ENCODE measurements at places on chromosomes 2 and 18.

DNA sequence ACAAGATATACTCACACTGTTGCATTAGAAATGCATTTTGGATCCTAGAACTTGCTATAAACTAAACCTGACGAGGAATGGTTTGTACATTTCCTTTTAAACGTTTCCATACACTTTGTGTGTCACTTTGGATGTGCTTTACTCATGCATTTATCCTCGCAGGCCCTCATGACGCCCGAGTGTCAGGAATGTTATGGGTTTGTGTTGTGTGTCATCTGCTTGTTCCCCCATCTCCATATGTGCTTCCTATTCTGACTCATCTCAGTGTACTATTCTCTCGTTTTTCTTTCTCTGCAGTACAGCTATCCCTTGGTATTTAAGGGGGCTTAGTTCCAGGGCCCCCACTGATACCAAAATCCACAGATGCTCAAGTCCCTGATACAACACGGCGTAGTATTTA is 121.5 kb upstream of the RASGRP3 start:
- DNase-seq = no peak

DNA sequence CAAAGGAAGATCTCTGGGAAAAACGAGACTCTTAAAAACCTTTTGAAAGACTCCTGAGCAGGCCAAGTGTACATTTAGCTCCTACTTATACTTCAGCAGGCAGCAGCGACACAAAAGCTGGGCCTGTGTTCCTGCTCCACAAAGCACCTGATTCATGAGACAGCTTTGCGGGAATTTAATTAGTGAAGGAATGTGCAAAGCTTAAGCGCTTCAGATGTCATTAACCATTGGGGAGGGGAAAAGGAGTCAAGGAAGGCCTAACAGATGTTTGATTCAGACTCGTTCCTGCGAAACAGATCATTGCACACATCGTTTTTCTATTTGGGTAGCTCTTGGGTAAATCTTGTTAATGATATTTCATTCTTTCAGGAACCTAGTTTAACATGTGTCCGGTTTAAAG is 125.9 kb downstream of the MAIP1 start:
- DNase-seq = no peak

DNA sequence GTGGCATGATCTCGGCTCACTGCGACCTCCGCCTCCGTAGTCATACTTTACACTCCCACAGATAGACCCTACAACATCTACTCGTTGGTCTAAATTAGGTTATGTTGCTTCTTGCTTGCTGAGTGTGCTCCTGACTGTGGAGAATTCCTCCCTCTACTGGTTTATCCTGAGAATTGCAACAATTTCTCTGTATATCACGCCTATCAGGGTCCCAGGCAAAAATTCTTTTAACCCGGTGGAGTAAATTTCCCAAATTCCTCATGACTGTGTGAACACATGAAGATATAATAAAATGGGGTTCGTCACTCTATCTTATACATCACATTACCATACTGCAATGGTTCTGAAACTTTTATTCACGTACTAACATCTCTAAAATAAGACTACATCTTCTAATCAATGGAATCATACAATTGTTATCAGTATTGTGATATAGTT is 156.7 kb downstream of the EVA1A start:
- no peak for DNase-seq

DNA sequence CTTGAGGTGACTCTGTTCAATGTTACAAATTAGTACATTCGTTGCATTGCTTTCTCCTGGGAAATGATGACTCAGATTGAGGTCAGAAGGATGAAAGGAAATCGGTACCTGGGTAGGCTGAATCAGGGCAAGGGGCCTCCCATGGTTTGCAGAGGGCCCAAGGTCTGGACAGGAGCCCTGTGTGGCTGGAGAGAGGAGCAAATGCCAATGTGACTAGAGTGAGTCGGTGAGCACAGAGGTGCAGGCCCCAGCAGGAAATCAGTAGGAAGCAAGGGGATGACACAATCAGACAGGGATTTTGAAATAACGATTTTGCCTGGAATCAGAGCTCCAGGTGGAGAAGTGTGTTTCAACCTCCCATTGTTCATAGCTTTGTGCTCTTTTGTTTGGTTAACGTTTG is 118.9 kb downstream of the CCDC102B start:
- DNase-seq = no peak

GRCh38 chr2:64672708-64673107 is 19.0 kb upstream of the SERTAD2 start:
- no peak for DNase-seq

DNA sequence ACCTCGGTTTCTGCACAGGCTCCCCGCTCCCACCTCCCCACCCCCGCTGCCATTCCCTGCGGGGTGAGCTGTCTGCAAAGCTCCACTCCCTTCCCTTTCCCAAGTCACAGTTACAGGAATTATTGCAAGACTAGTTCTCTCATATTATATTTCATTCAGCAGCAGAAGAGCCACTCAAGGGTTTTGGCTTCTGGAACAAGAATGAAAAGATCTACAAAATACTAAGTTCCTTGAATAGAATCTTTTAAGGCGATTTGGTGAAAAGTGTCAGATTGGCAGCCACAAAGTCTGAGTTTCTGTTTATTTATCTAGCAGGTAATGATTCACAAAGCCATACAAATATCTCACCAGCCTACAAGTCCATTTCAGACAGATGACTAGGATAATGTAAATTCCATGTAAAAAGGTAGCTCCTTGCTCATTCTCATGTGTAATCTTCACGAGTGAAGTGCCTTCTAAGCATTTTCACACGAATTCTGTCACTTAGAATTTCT is 221.9 kb upstream of the RBBP8 start:
- DNase-seq = no peak

DNA sequence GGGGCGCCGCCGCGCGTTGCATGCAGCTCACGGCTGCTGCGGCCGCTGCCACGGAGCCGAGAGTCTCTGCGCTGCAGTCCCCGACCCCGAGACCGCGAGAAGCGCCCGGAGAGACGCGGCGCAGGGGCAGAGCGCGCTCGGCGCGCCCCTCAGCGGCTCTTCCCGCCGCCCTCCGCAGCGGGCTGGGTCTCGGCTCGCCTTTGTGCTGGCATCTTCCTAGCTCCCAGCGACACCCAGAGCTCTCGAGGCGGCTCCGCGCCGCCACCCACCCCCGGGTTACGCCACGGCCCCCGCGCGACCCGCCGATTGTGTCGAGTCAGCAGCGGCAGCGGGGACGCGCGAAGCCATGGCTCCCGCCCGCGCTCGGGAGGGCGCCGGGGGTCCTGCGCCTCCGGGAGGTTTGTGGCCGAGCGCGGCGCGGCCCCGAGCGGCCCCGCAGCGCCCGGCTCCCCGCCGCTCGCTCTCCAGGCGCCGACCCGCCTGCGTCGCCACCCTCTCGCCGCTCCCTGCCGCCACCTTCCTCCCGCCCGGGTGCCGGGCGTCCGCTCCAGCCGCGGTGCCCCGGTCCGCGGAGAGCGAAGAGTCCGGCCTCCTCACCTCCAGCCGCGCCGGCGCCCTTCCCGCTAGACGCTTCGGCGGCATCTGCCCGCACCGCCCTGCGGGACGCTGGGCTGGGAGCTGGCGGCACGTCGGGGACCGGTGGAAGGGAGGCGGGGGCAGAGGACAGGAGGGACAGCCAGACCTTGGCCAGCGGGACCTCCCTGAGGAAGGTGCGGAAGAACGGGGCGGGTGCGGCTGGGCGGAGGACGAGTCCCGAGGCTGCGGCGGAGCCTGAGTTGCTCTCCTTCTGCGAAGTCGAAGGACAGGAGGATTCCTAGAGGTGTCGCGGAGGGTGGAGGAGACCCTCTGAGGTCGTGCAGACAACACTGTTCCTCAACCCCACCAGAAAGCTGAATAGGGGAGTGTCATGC is 46.3 kb upstream of the CCDC150 start:
- DNase-seq = peak; percentile 59

DNA sequence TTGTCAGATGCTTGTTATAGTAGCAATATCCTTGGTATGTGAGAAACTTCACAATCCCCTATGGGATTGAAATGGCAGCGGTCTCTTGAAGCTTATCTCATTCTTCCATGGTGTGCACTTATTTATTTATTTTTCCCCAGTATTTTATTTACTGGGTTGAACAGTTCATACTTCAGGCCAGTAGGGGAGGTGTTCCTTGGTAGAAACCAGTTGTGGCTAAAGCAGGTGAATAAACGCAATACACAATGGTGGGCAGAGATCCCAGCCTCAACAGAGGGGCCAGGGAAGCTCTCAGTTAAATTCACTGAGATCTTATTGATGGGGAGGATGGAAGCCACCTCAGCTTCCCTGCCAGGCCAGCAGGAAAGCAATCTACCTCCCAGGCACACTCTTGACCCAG is 93.7 kb upstream of the SRD5A2 start:
- no peak for DNase-seq

- no peak for DNase-seq
Measured at GRCh38 chr2:187862715-187863114, 308.5 kb upstream of the TFPI start.

GRCh38 chr18:51072586-51073313 is 42.7 kb downstream of the SMAD4 start:
- DNase-seq = no peak

- DNase-seq = no peak
Measured at GRCh38 chr2:240137596-240138253, 1.6 kb upstream of the COPS9 start.

- no peak for DNase-seq
Measured at GRCh38 chr2:38237311-38237710, 139.8 kb downstream of the ATL2 start.

DNA sequence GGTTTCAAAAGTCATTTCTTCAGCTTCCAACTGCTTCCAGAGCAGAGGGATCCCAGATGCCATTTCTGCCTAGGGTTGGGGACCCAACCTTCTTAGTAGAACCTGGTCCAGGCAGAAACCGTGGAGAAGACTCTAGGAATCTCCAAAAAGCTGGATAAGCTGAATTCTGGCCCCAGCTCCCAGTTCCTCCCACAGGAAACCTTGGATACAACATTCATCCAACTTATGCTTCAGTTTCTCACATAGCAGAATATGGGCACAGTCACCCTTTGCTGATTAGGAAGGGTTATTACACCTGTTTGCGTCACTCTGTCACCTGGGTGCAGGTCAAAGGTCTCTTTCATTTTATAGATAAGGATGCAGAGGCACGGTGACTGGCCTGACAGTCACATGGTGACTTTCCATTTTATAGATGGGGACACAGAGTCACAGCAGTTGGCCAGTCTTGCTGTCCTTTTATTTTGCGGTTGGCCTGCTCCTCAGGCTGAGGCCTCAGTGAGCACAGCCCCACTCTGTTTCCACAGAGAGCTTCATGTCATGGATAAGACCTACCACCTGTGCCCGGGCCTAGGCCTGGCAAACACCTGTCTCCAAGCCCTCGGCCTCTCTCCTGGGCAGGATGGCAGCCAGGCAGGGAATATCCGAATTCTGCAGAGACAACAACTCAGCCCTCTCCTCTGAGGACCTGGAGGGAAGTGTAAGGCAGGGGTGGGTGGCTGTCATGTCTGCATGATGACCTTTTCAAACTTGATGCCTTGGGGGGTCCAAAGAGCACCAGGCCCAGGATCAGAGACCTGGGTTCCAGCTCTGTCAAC is 148.8 kb downstream of the SMAD7 start:
- DNase-seq = no peak

DNA sequence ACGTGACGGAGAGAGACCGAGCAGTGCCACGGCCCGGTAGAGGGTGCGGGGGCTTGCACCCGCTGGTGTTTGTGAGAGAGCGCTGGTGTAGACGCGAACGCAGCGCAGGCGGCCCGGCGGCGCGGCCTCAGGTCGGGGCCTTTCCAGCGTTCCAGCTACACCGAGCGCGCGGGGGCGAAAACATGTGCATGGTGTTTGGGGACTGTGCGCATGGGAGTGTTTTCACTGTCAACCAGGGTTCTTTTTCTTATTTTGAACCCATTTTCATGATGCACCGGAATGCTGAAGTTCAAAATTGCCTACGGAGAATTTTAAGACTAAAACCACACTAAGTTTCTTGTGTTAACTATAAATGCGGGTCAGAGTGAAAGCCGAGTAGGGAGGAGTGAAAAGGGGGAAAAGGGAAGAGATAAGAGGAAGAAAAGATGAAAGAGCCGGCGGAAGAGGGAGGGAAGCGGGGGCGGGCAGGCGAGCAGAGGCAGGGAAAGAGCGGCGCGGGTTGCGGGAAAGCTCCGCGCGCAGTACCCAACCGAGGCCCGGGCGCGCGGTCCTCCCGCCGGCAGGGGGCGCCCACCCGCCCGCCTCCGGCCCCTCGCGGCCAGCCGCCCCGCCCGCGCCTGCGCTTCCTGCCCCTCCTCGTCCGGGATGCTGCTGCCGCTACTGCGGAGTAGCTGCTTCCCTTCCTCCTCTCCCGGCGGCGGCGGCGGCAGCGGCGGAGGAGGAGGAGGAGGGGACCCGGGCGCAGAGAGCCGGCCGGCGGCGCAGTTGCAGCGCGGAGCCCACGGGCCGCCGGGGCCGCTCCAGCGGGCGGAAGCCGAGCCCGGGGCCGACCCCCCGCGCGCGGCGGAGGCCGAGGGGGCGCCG is at the start of gene RAB12:
RAB12 (plus strand) TSS at position 643 of the 864 bp plus-strand sequence; CDS start at position 646, 3 bp downstream.
- peak; percentile 66 for DNase-seq

DNA sequence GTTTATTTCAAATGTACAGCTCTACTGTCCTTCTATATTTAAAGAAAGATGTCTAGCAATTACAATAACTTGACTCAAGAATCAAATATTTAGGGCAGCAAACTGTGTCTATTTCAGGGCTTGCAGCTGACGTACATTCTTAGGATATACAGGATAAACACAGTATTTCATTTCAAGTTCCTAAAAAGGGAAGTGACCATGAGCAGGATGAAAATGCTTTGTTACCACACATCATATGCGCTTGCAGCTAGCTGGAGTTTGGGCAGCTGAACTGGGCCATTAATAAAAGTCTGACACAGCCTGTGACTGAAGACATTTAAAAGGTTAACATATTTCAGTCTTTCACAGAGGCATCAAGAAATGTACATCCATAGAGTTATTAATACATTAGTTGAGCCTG is 264.6 kb upstream of the TRIB2 start:
- no peak for DNase-seq

GRCh38 chr18:70221915-70222278 is 16.4 kb upstream of the RTTN start:
- no peak for DNase-seq

All from GM12891 (cell line).